ENCODE measurements at places on chromosomes 6 and 20.

DNA sequence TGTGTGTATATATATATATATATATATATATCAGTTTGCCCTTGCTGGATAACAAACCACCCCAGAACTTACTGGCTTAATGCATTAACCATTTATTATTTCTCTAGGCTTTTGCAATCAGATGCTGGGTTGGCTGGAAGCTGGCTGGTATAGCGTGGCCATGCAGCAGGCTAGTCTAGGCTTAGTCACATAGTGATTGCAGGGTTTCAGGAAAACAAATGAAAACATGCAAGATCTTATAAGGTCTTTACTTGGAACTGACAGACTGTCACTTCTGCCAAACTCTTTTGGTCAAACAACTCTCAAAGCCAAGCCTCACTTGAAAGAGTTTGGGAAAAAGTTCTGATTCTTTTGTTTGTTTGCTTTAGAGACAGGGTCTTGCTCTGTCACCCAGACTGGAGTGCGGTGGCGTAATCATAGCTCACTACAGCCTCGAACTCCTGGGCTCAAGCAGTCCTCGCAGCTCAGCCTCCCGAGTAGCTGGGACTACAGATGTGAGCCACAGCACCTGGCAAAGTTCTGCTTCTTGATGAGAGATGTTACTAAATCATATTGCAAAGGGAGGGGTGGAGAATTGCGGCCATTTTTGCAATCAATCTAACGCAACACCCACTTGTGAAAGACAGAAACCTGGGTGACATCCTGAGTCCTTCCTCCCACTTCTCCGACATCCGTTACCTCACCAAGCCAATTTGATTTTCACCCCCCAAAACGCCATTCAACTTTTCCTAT is 74.6 kb upstream of the RNF24 start:
- no peak for DNase-seq

DNA sequence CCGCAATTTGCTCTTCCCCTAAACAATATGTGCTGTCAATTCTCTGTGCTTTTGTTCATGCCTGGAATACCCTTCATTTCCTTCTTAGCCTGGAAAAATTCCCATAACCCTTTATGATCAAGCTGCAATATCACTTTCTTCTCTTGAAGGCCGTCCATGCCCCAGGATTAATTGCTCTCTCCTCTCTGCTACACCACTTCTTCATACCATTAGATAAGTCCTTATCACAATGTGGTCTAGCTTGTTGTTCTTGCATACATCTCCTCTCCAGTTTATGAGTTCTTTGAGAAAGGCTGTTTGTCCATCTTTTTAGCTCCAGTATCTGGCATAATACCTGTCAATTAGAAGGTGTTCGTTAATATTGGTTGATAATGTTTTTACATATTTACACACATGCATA is 111.2 kb upstream of the SAMD5 start:
- DNase-seq, result no peak

GRCh38 chr6:119470893-119471542 is 121.5 kb upstream of the MAN1A1 start:
- no peak for DNase-seq

GRCh38 chr6:39008737-39009136 is 39.8 kb upstream of the GLP1R start:
- no peak for DNase-seq

DNA sequence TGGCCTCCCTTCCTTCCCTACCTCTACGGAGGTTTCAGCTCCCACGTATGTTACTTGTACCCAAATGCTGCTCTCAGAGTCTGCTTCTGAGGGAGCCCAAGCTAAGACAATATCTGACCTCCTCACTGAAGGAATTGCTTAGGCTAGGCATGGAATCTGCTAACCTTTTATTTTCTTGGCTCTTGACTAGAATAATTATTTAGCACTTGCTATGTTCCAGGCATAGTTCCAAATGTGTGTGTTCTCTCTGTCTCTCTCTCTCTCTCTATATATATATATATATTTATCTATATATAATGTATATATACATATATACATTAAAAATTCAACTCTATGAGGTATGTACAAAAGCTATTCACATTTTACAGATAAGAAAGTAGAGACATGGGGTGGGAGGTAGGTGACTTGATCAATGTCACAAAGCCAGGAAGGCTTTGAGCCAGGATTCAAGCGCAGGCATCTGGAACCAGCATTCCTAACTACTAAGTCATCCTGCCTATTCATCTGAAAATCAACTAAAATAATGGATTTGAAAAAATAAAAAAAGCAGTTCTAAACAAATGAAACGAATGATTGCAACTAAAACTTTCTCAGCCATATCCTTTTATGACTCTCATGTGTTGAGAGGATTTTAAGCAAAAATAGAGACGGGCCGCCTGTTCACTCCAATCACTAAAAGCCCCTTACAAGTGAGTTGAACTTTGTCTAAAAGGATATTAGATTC is 189.7 kb upstream of the JAG1 start:
- no peak for DNase-seq

GRCh38 chr6:38678178-38678760 is 24.7 kb downstream of the GLO1 start:
- DNase-seq, result no peak

GRCh38 chr20:61734733-61735502 is 330.8 kb downstream of the TAF4 start:
- no peak for DNase-seq

GRCh38 chr6:7640607-7641577 is 50.9 kb downstream of the SNRNP48 start:
- no peak for DNase-seq

DNA sequence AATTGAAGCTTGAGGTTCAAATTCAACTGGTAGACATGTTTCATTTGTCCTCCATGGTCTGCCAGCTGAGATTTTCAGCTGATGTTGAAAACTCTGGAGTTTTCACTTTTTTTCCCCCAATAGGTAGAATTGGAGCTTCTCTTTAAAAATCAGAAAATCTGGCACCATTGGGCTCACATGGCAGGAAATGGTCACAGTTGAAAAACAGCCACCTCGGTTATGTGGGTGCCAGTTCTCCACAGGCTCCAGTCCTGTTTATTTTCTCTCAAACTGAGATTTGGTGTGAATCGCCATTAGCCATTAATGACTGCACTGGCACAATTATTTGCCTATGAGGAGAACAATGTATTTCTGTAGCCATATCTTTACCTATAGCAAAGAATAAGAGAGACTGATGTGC is 171.4 kb upstream of the TFAP2D start:
- no peak for DNase-seq

Data from NCI-H187 (cell line).